ENCODE measurements at places on chromosomes 4 and X.
A peak's percentile ranks its signal among the peaks of the same experiment; 100 is the strongest.

DNA sequence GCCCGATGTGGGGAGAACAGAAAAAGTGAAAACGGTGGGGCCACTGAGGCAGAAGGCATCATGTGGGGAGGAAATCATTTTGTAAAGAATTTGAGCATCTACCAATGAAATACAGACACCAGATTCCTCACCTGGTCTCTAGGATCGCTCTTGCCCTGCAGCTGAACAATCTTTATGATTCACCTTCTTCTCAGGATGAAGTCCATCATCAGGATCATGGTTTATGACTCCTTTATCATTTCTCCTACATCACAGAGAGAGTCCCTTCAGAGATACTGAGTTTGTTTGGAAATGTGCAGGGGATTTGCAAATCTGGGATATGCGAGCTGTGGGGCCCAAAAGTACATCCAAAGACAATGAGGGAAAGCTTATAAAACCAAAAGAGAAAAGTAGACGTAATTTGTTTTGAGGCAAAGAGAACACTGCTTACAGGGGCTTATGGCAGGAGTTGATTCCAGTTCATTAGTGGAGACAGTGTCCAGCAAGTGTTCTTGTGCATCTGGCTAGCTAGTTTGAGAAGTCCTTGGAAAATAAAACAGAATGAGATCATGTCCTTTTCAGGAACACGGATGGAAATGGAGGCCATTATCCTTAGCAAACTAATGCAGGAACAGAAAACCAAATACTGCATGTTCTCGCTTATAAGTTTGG is 15.3 kb upstream of the ANXA5 start:
- no peak for DNase-seq

DNA sequence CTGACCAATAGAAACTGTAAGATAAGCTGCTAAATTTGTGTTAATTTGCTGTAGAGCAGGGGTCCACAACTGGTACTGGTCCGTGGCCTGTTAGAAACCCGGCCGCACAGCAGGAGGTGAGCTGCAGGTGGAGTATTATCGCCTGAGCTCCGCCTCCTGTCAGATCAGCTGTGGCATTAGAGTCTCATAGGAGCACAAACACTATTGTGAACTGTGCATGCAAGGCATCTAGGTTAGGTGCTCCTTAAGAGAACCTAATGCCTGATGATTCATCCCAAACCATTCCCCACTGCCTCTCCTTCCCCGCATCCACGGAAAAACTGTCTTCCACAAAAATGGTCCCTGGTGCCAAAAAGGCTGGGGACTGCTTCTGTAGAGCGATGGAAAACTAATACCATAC is 19.7 kb downstream of the FBXW7 start:
- peak; percentile 59 for DNase-seq

DNA sequence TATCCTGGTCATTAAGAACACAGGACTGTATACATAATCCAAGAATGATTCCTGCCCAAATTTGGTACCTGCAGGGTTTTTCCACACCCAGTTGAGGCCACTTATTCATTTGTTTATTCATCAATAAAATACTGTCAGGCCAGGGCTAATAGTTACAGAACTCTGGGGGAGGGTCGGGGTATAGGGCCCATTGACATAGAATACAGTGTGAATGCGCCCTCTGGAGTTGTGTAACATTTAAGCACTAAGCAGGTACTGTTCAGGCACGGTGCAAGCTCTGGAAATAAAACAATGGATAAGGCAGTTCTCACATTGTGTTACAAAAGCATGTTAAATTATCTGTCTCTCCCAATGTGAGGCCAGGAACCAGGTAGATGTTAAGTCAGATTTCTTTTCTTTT is 30.8 kb upstream of the LRBA start:
- no peak for DNase-seq

- no peak for DNase-seq
Observed at GRCh38 chr4:37673538-37674192, 12.5 kb downstream of the RELL1 start.

- no peak for DNase-seq
Observed at GRCh38 chr4:77026322-77026704, 49.5 kb downstream of the CCNI start.

- DNase-seq = peak; percentile 88
Observed at GRCh38 chr4:139419388-139419914, 34.5 kb upstream of the RAB33B start.

DNA sequence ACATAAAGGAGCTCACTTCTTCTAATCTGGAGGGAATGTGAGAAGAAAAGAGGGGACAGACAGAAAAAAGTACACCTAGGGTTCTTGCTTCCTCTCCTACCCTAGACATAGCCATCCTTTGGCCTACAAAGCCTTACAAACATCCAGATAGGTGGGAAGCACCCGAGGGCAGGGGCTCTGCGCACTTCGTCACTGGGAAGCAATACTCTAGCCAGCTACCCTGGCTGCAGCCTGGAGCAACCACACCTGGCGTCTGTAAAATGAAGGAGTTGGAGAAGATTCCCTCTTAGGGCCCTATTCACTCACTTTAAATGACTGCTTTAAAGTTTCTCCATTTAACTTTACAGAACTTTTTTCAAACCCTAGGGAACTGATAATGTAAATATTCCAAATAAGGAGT is 65.7 kb upstream of the NOCT start:
- DNase-seq = no peak

GRCh38 chr4:137524725-137525369 is 7.4 kb downstream of the PCDH18 start:
- DNase-seq = peak; percentile 89

GRCh38 chr4:76909711-76910110 is 11.8 kb upstream of the SOWAHB start:
- no peak for DNase-seq

DNA sequence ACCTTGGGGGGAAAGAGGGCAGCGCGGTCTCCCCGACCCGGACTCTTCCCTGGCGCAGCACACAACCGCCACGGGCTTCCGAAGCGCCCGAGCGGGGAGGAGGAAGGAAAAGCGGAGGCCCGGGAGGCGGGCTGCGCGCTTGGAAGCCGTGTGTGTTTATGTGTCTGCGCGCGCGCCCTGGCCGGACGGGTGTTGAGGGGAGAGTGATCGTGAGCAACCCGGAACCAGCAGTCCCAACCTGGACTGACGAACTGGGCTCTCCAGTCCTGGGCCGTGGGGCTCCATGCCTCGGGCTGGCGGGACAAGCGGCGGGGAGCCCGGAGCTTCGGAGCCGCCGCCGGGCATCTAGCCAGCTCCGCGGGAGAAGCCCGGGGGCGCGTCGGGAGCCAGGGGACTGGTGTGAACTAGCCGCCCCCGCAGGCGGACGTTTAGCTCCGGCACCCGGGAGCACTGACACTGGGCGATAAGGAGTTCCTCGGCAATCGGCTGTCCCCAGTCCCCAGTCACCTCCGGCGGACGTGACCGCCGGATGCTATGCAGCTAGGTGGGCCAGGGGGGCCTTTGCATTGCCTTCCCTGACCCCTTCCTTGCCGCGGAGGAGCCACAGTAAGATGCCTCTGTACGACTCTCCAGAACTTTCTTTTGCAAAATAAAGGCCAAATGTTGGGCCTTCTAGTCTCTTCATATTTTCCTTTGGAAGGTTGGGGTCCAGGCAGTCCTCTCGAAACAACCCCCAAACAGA is 74.8 kb upstream of the BCOR start:
- DNase-seq = peak; percentile 39

- DNase-seq = no peak
Observed at GRCh38 chrX:119497185-119497584, 28.9 kb downstream of the SLC25A5 start.

All from fibroblast of upper back skin (primary cell).